ENCODE measurements at places on chromosomes 1 and 21.

- DNase-seq, result no peak
Observed at GRCh38 chr1:8004113-8004802, 21.9 kb downstream of the ERRFI1 start.

GRCh38 chr1:207069061-207069460 is 16.0 kb downstream of the PFKFB2 start:
- DNase-seq, result no peak

GRCh38 chr1:6459850-6460265 is 6.1 kb downstream of the TNFRSF25 start:
- DNase-seq, result no peak

DNA sequence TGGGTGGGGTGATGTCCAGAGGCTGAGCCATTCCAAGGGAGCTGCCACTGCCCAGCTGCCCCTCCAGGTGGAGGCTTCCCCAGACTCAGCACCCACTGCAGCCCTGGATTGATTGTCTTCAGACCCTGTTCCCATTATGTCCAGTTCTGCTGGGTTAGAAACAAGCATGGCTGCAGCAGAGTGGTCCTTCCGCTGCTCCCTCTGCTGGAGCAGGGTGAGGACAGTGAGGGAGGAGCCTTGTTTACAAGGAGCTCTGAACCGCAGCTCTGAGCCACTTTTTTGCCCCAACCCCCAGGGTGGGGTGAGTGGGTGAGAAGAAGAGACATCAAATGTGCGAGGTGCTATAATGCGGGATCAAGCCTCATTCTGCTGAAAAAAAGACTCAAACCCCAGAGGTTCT is 2.3 kb downstream of the TNNT2 start:
- DNase-seq, result no peak

GRCh38 chr21:29343519-29343918 is 44.8 kb downstream of the BACH1 start:
- peak; percentile 23 for DNase-seq

GRCh38 chr1:151479462-151479861 is 20.2 kb upstream of the POGZ start:
- no peak for DNase-seq

- DNase-seq, result no peak
Observed at GRCh38 chr1:229221106-229222019, 49.5 kb upstream of the RAB4A start.

DNA sequence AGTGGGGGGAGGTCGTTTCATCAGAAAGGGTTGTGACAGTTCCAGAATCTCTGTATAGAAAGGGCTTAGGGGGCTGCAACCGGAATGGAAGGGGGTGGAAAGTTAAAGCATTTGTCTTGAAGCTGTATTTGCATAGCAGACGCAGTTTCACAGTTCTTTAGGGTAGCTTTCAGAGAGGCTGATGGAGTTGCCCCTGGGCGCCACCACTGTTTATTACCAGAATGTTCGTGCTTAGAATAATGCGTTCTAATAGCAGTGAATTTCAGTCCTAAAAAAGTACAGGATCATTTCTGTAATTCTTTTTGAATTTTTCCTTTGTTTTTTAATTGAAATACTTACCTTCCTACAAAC is 1.3 kb downstream of the EXO1 start:
- DNase-seq, result no peak

GRCh38 chr1:109671067-109671466 is 3.2 kb downstream of the GSTM2 start:
- DNase-seq, result no peak

DNA sequence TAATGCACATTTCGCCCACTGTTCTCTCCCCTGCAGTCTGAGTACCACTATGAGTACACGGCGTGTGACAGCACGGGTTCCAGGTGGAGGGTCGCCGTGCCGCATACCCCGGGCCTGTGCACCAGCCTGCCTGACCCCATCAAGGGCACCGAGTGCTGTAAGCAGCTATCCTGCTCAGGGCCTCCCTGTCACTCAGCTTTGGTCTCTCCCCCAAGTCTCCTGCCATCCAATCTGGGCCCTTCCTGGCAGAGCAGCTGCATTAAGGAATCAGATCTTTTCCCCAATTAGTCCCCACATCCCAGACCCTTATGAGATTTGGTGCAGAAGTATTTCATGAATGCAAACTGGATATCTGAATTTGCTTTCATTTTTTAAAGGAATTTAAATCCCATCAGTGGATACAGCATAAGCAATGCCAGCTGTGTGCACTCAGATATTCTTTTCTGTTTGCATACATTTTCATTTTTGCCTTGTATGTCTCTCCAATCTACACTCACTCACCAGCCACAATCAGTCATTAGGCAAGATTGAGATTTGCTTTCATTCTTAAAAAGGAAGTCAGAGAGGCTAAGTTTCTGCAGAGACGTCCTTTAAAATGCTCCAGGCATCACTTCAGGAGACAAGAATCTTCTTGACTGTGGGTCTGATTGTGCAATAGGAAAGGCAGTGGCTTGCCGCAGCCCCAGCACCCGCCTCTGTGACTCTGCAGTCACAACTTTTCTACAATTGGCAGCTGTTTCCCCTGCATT is 48.1 kb downstream of the ELAPOR1 start:
- DNase-seq, result peak; percentile 67

DNA sequence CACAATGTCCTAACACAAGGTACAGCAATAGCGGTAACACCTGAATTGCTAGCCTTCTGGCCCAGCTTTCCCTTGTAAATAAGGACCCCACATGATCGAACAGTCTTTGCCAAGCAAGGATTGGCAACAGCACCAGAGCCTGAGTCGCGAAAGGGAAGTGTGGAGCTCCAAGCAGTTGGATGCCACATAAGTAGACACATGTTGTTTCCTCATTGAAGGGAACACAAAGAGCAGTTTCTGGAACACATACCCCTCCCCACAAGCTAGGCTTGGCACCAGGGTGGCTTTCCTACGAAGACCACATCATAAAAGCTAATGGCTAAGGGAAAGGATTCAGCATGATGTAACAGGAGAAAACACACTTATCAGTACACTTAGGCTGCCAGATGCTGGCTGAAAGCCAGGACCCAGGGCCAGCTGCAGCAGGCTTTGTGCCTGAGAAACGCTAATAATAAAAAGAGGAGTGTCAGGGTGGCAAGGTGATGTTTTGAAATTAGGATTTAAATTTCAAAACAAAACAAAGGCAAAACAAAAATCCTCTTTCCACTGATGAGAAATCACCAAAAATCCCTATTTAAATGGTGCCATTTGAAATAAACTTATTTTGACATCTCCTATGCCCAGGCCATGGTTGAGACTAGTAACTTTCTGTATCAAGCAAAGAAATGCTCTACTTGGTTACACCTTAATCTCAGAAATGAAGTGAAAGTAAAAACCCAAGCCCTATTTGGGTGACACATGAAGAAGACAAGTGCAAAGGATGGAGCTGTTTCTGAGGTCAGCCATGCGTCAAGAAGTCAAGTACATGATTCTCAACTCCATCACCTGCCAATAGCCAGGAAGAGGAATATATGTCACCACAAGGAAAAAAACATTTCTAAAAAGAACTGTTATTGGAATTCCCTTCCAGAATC is 11.9 kb upstream of the CPLANE2 start:
- DNase-seq, result peak; percentile 64

GRCh38 chr1:159987186-159987585 is 33.1 kb upstream of the SLAMF9 start:
- no peak for DNase-seq

- no peak for DNase-seq
Observed at GRCh38 chr1:200893411-200893901, 1.2 kb upstream of the INAVA start.

GRCh38 chr1:194658090-194658439 is 1471.7 kb upstream of the B3GALT2 start:
- DNase-seq, result no peak

DNA sequence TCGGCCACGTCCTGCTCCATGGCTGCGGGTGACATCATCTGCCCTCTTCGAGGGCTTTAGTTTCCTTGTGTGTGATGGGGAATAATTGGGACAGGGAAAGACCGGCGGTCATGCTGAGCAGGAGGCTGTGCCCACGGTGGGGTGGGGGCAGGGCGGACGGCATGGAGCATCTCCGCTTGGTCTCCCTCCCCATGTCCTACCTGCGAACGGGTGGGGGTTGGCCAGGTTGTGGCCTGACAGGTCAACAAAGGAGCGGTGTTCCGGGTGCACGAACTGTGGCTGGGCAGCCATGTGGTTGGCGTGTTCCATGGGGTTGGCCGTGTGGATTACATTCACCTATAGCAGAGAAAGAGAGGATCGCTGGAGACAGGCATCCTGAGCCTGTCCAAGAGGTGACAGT is 80.0 kb downstream of the PIK3CD start:
- DNase-seq, result no peak

DNA sequence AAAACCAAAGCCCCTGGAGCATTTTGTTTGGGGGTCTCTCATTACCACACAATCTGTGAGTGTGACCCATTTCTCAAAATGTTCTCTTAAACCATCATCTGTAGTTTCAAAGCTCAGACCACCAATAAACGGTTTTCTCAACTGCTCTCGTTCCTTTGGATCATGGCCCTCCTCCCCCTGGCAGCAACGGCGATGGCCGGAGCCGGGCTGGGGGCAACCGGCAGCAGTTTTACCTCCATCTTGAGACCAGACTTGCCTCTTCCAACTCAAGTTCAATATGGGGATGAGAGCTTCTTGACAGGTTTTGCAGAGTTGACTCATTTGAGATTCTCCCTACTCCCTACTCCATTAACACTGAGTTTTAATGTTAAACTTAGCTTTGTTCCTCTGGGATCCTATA is 29.7 kb downstream of the LRRC42 start:
- no peak for DNase-seq

DNA sequence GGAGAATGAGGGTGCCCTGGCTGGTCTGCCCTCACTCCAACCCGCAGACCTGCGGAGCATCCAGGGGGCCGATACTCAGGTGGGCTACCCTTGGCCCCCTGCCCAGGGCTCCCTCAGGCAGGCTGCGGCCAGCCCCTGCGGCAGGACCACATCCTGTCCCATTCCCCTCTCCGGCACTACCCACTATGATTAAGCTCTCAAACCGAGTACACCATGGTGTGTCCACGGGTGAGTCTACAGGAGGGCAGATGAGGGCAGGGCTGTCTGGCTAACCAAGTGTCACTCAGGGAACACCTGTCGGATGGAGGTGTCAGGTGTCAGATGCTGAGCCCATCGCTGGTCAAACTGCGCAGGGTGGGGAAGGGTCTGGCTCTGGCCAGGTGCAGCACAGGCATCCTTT is 47.2 kb downstream of the SLC66A1 start:
- no peak for DNase-seq

DNA sequence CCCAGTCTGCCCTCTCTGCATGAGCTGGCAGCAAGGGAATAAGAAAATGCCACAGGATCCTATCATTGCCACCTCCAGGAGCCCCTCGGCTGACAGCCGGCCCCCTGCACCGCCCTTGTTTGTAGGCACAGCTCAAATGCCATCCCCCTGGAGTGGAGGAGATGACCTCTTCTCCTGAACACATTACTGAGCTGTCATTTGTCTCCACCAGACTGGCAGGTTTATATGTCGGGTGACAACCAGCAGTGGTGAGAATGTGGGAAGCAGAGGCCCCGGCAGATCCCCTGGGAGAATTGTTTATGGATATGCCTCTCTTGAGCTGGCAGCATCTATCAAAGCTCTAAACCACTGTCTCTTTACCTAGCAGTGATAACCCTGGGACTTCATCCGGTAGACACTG is 135.4 kb upstream of the FMN2 start:
- DNase-seq, result no peak

GRCh38 chr1:5053744-5054143 is 399.3 kb downstream of the AJAP1 start:
- DNase-seq, result no peak

DNA sequence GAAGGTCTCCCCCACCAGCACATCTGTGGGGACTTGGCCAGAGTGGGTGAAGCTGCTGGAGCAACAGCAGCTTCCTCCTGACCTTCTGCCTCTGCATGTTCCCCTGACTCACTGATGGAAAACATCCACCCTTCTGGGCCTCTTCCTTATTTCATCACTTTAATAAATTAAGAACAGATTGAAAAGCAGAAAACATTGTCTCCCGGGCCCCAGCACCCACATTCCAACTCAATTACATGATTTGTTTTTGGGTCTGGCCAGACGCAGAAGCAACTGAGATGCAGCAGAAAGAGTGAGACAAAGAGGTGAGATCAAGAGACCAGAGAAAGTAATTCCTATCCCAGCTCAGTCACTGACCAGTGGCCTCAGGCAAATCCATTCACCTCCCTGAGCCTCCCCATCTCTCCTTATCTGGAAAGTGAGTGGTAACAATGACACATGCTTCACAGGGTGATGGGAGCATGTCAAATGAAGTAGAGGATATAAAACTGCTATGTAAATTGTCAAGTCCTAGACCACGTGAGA is 157.1 kb downstream of the ELAVL4 start:
- no peak for DNase-seq

DNA sequence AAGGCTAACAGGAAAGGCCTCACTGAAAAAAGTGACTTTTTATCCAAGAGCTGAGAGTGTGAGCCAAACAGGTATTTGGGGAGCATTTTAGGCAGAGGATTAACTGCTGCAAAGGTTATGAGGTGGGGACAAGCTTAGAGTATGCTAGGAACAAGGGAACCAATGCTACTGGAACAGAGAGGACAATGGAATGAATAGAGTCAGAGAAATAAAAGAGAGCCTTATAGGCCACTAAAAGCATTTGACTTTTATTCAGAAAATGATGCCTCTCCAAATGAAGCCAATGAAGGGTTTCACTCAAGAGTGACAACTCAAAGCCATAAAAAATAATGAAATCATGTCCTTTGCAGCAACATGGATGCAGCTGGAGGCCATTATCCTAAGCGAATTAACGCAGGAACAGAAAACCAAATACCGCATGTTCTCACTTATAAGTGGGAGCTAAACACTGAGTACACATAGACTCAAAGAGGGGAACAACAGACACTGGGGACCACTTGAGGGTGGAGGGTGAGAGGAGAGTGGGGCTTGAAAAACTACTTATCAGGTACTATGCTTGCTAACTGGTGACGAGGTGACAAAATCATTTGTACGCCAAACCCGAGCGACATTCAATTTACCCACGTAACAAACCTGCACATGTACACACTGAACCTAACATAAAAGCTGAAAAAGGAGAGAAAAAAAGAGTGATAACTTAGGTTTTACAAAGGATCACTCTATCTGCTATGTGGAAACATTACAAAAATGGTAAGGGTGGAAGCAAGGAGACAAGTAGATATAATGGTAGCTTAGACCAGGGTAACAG is 11.1 kb downstream of the PTP4A2 start:
- DNase-seq, result no peak

- DNase-seq, result peak; percentile 66
Observed at GRCh38 chr1:19765623-19766022, 34.1 kb downstream of the TMCO4 start.

Data from AG09319 (cell line).